ENCODE measurements at places on chromosomes 2 and 18. TPM values are rescaled to one million over a fixed set of nuclear protein-coding genes. Genes with fewer than 3 reads are reported as not detected.

FLACC1 gene
- 7.6 TPM for total RNA-seq

DNA sequence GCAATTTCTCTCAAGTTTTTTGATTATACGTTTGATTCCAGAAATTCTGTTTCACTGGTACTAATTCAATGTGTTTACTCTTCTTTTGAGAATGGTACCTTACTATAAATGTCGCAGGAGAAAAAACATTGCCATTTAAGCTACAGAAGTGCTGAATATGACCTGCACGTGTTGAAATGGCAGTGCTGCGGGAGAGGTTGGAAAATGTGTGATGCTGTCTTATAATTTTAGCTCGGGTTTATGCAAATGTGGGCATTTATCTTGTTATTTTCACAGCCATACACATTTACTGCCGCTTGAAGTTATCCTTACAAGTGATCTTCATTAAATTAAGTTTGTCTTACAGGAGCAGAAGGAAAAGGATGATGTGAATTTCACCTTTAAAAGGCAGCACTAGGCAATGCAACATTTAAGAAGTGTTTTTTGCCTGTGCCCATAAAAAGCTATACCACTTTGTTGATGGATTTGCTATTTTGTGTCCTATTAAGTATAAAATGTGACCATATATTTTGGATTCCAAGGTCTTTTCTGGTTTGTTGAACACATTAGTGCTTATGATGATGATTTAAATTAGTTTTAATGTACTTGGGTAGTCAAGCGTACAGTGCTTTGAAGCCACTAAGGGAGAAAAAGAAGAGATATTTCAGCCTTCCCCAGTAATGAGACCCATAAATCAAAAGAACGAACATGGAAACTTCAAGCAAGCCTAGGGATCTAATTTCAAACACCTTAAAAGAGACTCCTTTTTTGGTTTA lies 112.1 kb downstream of the LTBP1 start:
- DNase-seq, result no peak

- DNase-seq, result no peak
Measured at GRCh38 chr18:45802814-45803492, 22.5 kb upstream of the SIGLEC15 start.

GRCh38 chr2:235458839-235459273 lies 35.0 kb upstream of the AGAP1 start:
- no peak for DNase-seq

TBR1 gene
- not detected for total RNA-seq

APOB gene
- total RNA-seq, result 27.4 TPM

DNA sequence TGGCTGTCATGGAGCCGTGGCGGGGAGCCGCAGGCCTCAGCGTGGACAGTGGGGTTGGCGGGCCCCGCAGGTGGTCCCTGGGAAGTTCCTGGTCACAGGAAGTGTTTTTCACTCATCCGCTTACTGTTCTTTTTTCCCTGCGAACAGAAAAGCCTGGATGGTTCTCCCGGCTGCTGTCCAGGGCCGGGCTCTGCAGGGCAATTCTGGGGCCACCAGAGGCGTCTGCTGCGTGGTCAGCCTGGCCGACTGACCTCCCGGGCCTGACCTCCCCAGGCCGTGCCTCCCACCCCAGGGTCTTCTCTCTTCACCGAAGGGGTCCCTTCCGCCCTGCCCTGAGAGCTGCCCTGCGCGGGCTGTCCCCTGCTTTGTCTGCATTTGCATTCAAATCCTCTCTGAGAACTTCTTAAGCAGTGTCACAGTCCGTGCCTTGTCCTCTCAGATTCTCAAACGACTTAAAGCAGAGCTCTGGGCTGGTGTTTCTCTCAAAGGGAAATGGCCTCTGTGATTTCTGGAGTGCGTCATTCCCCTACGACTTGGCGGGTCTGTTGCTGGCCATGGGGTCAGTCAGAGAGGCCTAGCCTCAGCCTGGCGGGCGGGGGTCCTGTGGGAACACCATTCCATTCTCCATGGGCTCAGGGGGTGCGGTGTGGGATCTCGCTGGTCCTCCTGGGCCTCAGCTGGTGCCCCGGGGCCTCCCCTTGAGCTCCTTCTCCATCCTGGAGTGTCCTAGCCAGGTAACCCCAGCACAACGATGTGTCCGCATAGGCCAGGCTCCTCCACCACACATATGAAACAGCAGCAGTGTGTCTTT lies 38.3 kb downstream of the KLHL29 start:
- no peak for DNase-seq

All from heart left ventricle (tissue), 16 donors.